ENCODE measurements at places on chromosomes 5 and 9.

DNA sequence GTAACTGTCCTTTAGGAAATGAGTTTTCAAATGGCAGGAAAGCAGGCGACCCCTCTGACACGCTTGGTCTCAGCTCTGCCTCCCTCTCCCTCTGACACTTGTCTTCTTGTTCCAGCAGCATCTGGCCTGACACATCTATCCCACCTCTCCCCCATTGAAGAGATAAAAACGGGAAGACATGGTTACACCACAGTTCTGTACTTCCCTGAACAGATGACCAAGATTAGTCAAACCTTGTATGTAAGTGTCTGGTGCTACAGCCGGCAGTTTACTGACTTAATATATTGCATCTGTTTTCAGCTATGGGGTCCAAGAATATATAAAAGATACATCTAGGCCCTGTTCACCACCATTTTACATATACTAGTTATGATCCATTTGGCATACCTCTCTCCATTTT, 29.6 kb upstream of the MLLT3 start:
- no peak for DNase-seq

DNA sequence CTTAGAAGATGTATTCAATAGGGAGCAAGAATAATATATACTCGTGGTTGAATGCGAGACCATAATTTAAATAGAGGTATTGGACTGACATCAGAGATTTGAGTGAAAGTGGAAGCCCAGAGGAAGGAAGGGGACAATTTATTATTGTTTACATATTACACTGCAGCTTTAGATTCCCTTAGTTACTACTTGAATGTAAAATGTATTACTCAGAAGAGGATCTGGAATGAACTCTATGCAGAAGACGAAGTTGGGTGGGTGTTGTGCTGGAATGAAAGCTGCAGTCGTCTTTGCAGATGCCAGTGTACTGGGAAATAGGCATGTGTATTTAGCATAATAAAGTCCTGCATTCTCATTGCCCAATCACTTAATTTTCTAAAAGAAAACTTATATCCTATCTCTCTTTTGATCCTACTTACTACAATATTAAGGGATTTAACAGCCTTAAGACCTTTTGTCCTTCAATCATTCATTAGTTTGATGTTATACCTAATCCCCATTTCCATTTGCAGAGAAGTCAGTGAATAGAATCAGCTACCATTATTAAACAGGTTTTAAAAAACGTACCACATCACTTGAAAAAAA, 570.7 kb upstream of the WWC1 start:
- DNase-seq = no peak

- no peak for DNase-seq
These were observed 1229.9 kb downstream of the MAT2B start for GRCh38 chr5:164735334-164735733.

- DNase-seq = no peak
These were observed 265.6 kb downstream of the TUSC1 start for GRCh38 chr9:25412646-25413045.

- no peak for DNase-seq
These were observed 57.7 kb downstream of the DCP2 start for GRCh38 chr5:113034182-113034773.

DNA sequence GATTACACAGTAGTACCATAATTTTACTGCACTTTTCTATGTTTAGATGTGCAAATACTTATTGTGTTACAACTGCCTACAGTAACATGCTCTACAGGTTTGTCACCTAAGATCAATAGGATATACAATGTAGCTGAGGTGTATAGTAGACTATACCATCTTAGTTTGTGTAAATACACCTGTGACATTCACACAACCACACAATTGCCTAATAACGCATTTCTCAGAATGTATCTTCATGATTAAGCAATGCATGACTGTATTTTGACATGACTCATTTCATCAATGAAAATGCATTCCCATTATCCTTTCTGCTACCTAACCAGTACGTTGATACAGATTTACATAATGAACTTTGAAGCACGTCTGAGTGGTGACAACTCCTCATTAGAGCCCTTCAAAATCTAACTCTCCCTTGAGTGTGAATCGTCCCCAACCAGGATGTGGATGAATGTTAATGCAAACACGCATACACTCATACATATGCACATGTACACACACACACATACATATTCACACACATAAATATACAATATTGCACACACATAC, 28.4 kb downstream of the GZMK start:
- DNase-seq = no peak

DNA sequence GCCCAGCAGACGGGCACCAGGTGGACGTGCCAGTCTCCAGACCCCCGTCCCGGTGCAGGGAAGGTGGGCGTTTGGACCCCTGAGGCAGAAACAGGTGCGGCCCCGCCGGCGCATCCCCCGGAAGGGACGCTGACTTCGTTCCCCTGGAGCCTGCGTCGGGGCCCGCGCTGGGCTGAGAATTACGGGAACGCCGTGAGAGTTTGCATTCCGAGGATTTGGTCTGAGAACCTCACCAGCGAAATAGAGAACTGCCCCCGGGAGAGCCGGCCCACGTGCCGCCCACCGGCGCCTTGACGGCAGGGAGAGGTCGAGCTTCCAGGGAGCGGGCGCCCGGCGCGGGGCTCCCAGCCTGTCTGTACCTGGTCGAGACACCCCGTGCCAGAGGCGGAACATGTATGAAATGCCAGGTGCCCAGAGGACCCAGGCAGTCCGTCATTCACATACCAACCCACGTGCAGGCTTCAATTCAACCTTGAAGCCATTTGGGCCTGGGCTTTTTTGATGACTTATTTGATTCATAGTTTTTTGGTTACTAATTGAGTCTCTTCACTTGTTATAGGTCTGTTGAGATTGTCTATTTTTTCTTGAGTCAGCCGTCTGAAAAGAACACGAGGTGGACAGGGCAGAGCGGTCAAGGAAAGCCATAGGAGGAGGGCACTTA, 877 bp upstream of the CAMSAP1 start:
- no peak for DNase-seq

GRCh38 chr5:159040181-159040580, 59.5 kb downstream of the EBF1 start:
- DNase-seq = no peak

GRCh38 chr5:96851312-96852062, 24.8 kb upstream of the ERAP2 start:
- DNase-seq = no peak

- DNase-seq = no peak
These were observed 360.4 kb upstream of the ZNF608 start for GRCh38 chr5:125106881-125107280.

GRCh38 chr5:140108093-140109017, 5.6 kb upstream of the PURA start:
- DNase-seq = no peak

- DNase-seq = no peak
These were observed 114.0 kb downstream of the CARTPT start for GRCh38 chr5:71832812-71833715.

- peak; percentile 9 for DNase-seq
These were observed 4.2 kb downstream of the DAB2 start for GRCh38 chr5:39420482-39421145.

DNA sequence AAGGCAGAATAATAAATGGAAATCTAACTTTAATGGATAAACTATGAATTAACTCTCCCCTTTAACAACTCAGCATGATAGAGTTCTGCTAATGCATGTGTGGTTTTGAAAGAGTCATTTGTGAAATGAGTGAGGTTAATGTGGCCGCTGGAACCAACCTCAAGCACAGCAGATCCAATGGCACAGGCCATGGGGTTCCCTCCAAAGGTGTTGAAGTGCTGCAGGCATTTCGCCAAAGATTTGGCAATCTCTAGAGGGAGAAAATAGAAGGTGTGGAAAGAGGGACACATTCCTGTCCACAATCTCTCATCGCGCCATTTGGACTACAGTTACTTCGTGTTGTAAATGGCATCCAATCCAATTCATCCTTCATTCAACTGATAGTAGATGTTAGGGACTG, 35.0 kb downstream of the AGXT2 start:
- DNase-seq = no peak

- DNase-seq = no peak
These were observed 41.2 kb upstream of the FAM174A start for GRCh38 chr5:100493996-100494395.

GRCh38 chr5:32721626-32722025, 10.5 kb downstream of the NPR3 start:
- no peak for DNase-seq

DNA sequence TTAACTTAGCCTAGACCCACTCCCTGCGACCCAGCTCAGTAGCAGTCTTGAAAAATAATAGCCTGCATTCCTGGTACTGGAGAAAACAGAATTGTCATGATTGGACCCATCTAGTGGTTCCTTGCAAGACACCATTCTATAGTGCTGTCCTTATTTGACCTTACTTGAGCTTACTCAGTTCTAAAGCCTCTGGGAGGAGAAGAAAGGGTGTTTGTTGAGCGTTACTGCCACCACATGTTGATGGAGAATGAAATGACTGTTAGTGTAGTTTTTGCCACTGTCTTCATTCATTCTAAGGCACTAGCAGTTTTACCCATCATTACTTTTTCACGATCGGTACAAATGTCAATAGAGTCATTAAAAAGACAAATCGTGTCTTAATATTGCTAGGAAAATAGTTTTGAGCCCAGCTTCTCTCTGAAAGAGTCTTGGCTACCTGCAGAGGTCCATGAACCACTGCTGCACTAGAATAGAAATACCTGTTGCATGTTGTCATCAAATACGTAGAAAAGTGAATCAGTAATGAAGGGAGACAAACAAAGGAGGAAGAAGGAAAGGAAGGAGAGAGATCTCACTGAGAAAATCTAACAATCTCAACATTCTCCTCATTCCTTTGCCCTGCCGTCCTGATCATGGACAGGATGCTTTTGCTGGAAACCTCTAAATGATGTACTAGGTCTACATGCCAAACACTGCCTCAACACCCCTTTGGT, 96.0 kb downstream of the LIX1 start:
- DNase-seq = no peak

DNA sequence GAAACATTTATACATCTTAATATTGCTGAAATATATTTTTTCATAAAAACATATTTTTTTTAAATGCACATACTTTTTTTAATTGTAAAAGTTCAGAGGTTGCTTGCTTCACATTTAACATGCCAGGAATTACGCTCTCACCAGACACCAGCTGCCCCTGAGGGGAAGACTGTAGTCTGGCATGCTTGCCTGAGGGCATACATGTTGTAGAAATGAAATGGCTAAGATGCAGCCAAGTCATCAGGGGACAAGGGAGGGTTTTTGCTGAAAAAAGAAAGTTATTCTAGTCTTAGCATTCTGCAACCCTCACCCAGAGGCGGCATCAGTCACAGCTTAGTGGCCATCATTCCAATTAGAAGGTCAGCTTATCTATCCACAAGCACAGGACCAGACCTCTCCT, 426.7 kb upstream of the FTMT start:
- DNase-seq = no peak

DNA sequence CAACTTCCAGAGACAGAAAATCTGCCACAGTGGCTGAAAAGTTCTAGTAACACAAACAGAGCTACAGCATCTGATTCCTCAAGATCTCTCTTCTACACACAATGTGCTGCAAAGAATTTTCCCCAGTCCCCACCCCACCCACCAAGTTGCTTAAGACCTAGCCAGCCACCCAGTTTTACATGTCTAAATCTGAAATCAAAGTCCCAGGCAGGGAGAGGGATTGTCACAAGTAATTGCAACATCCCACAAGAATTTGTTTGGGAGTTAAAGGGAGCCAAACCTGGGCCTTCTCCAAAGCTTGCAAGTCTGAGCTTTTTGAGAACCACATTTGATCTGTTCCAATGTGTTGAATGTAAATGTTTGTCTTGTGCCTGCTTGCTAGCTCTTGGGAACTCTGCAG, 15.5 kb downstream of the IGIP start:
- no peak for DNase-seq

- DNase-seq = peak; percentile 34
These were observed 27.7 kb upstream of the TMOD1 start for GRCh38 chr9:97473717-97474116.

GRCh38 chr5:175690025-175690424, 32.2 kb downstream of the HRH2 start:
- no peak for DNase-seq

DNA sequence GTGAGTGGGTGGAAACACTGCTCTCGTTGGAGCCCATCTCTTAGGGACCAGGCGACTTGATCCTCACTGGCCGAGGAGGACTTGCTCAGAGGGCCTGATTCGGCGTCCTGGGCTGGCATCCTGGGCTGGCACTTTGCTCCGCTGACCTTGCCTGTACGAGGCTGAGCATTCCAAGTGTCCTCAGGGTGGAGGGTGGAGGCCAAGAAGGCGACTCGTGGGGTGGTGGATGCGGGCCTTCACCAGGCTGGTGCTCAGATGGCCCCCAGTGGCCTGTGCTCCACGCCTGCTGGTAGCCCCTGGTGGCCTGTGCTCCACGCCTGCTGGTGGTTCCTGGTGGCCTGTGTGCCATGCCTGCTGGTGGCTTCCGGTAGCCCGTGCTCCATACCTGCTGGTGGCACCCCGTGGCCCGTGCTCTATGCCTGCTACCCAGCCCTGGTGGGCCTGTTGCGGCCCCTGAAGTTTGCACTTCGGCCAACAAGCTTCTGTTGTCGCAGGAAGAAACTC, 42.9 kb downstream of the PHF2 start:
- DNase-seq = no peak

- DNase-seq = no peak
These were observed 41.9 kb downstream of the ABCA1 start for GRCh38 chr9:104885818-104886709.

- DNase-seq = peak; percentile 84
These were observed 20.1 kb upstream of the PTGS1 start for GRCh38 chr9:122350577-122351355.

GRCh38 chr9:127011772-127012171, 97.2 kb downstream of the RALGPS1 start:
- DNase-seq = no peak

- no peak for DNase-seq
These were observed 888 bp downstream of the RPL26L1 start for GRCh38 chr5:172959824-172960799.

- no peak for DNase-seq
These were observed 46.6 kb downstream of the SLC12A7 start for GRCh38 chr5:1065143-1065750.

DNA sequence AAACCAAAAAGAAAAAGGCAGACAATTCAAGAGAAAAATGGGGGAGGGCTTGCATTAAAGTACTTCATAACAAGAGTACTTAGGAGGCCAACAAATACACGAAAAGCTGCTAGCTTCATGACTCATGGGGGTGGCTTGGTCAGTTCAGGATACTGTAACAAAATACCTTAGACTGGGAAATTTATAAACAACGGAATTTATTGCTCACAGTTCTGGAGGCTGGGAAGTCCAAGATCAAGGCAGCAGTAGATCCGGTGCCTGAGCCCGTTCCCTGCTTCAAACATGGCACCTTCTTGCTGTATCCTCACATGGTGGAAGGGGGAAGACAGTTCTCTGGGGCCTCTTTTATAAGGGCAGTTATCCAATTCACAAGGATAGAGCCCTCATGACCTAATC, 111.4 kb downstream of the C9orf50 start:
- no peak for DNase-seq

DNA sequence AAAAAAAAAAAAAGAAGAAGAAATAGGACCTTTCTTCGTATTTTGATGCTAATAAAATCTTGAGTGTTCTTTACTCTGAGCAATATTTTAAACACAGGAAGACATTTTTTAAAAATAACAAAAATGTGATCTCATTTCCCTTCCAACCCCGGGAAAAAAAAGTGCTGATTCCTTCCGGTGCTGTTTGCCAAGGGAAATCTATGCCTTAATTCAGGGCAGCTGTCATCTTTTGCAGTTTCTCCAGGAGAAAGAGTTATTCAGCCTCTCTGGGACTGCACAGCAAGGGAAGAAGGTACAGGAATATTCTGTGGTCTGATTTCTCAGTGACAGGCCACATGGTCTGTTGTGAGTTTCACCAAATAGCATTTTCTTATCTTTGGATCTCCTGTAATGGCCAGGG, 291.9 kb upstream of the IRX1 start:
- DNase-seq = no peak

GRCh38 chr5:149018909-149019443, 43.9 kb downstream of the SH3TC2 start:
- no peak for DNase-seq

Measured in occipital lobe (tissue), 3 donors.